ENCODE measurements at places on chromosomes 4 and X.

DNA sequence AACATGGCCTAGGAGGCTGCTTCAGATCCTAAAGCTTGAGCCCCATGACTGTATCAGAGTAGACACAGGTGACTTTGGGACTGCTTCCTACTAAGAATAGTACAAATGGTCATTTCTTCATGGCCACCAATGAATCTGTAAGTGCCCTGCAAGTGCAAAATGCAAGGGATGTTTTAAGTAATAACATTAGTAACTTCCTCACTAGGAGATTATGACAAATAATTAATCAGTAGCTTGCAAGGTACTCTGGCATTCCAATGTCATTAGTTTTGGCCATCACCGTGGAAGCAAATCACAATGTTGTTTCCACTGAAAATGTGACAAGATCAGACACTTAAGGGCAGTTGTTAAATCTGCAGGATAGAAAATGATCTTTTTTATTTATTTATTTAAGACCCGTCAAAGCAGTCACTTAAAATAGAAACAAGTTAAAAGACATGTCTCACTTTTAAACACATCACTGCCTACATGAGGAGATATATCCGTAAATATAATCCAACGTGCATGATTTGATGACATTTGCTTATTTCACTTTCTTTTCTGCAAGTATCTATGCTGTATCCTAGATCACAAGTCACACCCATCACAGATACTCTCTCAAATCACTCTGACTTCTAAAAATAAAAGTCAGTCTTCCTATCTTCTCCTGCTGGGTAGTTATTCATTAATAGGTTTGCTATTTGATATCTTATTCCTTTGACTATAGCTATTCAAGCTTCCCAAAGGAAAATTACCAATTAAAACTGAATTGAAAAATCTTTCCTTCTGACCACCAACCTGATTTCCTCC is 400.6 kb downstream of the IL15 start:
- no peak for DNase-seq

DNA sequence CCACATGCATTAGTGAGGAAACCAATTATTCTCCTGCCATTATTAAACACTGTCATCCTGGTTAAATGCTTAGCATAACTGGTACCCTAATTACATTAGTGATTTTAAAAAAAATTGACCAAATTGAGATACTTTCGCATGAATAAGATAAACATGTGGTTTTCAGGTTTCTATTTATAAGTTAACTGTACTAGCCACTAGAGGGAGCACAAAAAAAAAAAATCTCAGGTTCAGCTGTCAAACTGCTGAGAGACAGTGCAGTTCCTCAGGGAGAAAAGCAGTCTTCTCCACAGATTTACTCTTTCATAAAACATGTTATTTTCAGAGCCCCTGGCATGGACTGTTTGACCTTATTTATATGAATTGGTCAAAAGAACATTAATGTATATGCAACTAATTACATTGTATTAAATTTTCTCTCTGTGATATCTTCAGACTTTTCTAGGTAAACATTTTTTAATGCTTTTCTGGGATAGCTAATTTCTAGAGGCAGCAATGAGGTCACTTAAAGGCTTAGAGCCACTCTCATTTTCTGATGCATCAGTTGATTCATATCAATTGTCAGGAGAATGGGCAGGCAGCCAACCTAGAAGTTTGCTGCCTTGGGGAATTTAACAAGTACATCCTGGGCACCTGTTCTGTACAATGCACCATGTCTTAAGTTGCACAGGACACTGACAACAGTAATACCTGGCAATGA is 167.5 kb downstream of the CDS1 start:
- DNase-seq = peak; percentile 53

- DNase-seq = no peak
Measured at GRCh38 chrX:8067754-8068462, 103.2 kb downstream of the VCX2 start.

DNA sequence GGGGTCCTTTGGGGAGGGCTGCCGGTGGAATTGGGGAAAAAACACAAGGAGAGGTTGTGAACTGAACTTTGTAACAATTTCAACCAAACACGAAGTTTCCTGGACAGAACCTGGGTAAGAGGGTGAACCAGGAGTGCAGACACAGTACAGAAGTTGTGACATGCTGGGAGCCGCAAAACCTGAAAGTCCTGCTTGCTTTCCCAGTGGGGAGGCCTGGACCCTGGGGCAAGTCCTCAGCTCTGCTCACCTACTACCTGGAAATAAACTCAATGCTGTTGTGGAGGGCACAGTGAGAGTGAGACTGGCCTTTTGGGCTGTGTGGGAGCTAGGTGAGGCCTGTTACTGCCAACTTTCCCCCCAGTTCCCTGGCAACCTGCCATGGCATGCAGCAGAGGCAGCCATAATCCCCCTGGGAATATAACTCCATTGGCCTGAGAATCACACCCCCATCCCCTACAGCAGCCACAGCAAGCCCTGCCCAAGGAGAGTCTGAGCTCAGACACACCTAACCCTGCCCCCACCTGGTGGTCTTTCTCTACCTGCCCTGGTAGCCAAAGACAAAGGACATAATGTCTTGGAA is 162.8 kb downstream of the THOC2 start:
- no peak for DNase-seq

- no peak for DNase-seq
Measured at GRCh38 chrX:581720-582298, 48.8 kb upstream of the SHOX start.

GRCh38 chr4:183996868-183997267 is 91.8 kb downstream of the STOX2 start:
- DNase-seq = no peak

DNA sequence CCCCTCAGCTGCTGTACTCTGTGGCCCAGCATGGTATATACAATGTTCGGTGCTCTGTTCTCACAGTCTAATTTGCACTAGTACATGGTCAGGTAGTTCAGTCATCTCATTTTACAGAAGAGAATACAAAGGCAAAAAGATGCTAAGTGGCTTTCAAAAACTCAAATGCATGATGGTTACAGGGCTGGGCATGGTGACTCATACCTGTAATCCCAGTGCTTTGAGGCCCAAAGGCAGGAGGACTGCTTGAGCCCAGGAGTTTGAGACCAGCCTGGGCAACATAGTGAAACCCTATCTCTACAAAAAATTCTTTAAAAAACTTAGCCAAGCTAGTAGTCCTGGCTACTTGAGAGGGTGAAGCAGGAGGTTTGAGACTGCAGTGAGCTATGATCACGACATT is 210.5 kb upstream of the KIT start:
- DNase-seq = no peak

- DNase-seq = no peak
Measured at GRCh38 chr4:721261-722168, 15.9 kb downstream of the PCGF3 start.

GRCh38 chr4:90979556-90979955 is 852.4 kb downstream of the CCSER1 start:
- no peak for DNase-seq

GRCh38 chr4:80182237-80182866 is 15.0 kb upstream of the PRDM8 start:
- no peak for DNase-seq

GRCh38 chr4:184544788-184545409 is 70.5 kb upstream of the IRF2 start:
- DNase-seq = no peak

DNA sequence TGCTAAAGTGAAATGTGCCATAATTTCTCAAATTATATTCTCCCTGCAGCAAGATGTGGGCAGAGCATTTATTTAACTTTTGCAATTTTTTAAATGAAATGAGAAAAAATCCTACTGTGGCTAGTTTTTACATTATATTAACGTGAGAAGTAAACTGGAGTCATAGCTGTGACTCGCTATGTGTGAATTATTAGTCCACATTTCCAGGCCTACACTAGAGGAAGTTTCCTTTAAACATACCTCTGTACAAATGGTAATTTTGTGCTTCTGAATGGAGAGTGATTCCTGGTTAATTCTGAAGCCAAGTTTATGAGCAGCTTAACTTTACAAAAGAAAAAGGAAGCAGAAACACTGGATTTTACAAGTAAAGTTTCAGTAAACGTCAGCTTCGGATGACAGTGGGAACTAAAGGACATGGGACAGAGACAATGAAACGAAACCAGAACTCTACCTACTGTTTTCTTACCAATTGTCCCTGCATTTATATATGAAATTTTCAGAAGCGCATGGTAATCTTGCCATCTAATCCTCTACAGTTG is 72.4 kb downstream of the FBXO8 start:
- DNase-seq = no peak

- no peak for DNase-seq
Measured at GRCh38 chrX:42955349-42955748, 177.4 kb upstream of the PPP1R2C start.

DNA sequence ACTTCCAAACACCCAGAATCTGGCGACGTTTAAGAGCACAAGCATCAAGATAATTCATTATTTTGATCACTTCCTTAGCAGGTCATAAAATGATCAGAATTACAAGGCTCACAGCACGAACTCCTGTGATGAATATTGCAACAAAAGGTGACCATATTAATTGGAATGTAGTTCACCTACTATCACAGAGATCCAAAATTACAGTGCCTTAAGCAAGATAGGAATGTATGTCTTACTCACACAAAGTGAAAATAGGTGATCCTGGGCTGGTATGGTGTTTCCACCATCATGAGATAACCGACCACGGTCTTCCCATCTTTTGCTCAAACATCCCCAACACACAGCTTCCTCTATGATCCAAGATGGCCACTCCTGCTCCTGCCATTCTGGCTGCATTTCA is 131.2 kb downstream of the SCFD2 start:
- DNase-seq = no peak

- no peak for DNase-seq
Measured at GRCh38 chr4:68658672-68659071, 11.8 kb downstream of the UGT2B15 start.

- peak; percentile 29 for DNase-seq
Measured at GRCh38 chrX:68652326-68653170, 5.1 kb downstream of the STARD8 start.

GRCh38 chr4:48748949-48749596 is 31.0 kb downstream of the FRYL start:
- DNase-seq = no peak

DNA sequence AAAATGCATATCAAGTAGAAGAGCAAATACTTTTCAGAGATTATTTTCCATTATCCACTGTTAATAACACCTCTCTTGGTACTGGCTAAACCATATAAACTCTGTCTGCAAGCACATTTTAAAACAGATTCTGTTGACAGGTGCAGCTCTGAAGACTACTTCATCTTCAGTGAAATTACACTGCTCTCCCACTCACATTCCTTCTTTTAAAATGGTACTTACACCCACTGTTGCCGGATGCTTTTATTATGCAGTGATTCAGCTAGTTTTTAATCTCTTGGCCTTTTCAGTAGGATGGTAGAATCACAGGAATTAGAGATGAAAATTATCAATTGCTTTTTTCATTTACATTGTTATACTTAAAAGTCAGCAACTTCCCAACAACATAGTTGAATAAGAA is 381.6 kb downstream of the GASK1B start:
- DNase-seq = no peak

DNA sequence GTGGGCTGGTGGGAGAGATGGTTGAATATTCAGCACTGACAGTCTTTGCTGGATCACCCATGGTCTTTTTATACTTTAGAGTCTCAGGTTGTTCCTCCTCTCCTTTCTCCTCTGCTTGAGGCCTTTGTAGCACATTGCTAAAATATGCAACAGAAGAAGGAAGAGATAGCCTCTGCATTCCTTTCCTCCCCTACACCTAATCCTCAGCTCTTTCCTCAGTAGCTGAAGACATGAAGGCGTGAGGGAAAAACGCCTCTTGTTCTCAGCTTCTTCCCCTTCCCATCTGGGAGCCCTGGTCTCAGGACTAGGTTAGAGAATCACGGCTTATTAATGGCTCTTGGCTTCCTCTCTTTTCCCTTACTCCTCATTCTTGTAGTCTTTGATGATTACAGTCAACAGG is 76.8 kb downstream of the RNF150 start:
- no peak for DNase-seq

DNA sequence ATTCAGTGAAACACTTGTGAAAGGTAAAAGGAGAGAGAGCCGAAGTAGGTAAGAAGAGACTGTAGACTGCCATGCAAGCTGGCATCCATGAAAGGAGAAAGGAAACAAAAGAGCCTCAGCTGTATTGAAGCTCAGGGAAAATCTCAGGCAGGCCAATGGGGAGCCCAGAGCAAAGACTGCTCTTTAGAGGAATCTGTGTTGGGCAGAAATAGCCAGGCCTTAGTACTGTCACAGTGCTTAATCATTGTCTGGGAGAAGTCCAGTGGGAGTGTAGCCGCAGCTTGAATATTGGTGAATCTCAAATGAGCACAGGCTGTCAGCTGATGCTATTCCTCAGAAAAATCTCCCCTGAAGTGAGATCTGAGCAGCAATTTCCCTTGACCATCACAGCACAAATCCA is 27.6 kb downstream of the CYLC1 start:
- DNase-seq = no peak

- no peak for DNase-seq
Measured at GRCh38 chr4:26191353-26191752, 129.5 kb upstream of the RBPJ start.

GRCh38 chrX:30735839-30736238 is 82.6 kb downstream of the GK start:
- DNase-seq = peak; percentile 45

- DNase-seq = no peak
Measured at GRCh38 chr4:89303177-89303576, 4.4 kb downstream of the GPRIN3 start.

DNA sequence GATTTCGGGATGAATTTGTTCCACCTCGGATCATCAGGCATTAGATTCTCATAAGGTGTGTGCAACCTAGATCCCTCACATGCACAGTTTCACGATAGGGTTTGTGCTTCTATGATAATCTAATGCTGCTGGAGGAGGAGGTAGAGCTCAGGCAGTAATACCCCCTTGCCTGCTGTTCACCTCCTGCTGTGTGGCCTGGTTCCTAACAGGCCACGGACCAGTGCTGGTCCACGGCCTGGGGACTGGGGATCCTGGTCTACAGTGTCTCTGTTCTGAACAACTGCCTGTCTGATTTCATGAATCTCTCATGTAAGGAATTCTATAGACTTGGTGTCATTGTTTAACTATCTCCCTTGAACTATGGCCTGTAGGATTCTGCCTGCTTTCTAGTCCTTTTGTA is 269.9 kb downstream of the SPRY1 start:
- no peak for DNase-seq

GRCh38 chrX:105150557-105150956 is 69.9 kb downstream of the TEX13A start:
- DNase-seq = no peak

- DNase-seq = no peak
Measured at GRCh38 chr4:78735697-78736096, 40.5 kb upstream of the BMP2K start.
